Stomach (tissue), 19 donors: ENCODE measurements at places on chromosomes 2 and 18. TPM values are rescaled to one million over a fixed set of nuclear protein-coding genes. Genes with fewer than 3 reads are reported as not detected.

DNA sequence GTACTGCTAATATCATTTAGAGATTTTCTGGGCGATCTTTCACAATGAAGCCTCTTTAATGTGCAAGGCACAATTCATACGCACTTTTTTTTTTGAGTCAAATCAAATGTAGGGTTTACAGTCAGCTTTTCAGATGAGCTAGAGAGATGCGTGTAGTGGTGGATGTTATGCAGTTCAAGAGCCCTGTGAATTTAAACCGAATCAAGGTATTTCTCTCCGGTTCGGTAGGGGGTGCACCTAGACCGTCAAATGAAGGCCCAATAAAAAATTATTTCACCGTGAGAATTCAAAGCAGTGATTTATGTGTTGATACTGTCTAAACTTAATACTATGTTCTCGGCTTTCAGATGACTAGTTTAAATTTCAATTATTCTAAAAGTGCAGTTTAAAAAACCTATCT, 1.1 kb downstream of the PTH2R start:
- peaks cover 8% of the 10 kb centered on the region for H3K4me1 ChIP-seq
- H3K4me3 ChIP-seq = no peak overlapping the region
- peak; percentile 51 for DNase-seq
- no peaks in the 10 kb centered on the region for H3K36me3 ChIP-seq
- H3K27ac ChIP-seq = no peak overlapping the region

GRCh38 chr2:26542676-26543505, 65.0 kb upstream of the OTOF start:
- peak; percentile 68 for DNase-seq
- H3K4me1 ChIP-seq = no peaks in the 10 kb centered on the region
- H3K27me3 ChIP-seq = no peaks in the 10 kb centered on the region
- no peak overlapping the region for H3K4me3 ChIP-seq
- no peaks in the 10 kb centered on the region for H3K36me3 ChIP-seq
- peak overlapping the region; percentile 56 for H3K27ac ChIP-seq

OR6B2 gene
- total RNA-seq = not detected

HIBCH gene
- total RNA-seq = 40.2 TPM

- no peaks in the 10 kb centered on the region for H3K27me3 ChIP-seq
- no peak for DNase-seq
- H3K4me1 ChIP-seq = peaks cover 29% of the 10 kb centered on the region
Observed at GRCh38 chr2:70975237-70975636, 3.2 kb upstream of the ANKRD53 start.

PRKAG3 gene
- total RNA-seq = not detected
